ENCODE measurements at places on chromosomes 7 and 10.
A peak's percentile ranks its signal among the peaks of the same experiment; 100 is the strongest.

DNA sequence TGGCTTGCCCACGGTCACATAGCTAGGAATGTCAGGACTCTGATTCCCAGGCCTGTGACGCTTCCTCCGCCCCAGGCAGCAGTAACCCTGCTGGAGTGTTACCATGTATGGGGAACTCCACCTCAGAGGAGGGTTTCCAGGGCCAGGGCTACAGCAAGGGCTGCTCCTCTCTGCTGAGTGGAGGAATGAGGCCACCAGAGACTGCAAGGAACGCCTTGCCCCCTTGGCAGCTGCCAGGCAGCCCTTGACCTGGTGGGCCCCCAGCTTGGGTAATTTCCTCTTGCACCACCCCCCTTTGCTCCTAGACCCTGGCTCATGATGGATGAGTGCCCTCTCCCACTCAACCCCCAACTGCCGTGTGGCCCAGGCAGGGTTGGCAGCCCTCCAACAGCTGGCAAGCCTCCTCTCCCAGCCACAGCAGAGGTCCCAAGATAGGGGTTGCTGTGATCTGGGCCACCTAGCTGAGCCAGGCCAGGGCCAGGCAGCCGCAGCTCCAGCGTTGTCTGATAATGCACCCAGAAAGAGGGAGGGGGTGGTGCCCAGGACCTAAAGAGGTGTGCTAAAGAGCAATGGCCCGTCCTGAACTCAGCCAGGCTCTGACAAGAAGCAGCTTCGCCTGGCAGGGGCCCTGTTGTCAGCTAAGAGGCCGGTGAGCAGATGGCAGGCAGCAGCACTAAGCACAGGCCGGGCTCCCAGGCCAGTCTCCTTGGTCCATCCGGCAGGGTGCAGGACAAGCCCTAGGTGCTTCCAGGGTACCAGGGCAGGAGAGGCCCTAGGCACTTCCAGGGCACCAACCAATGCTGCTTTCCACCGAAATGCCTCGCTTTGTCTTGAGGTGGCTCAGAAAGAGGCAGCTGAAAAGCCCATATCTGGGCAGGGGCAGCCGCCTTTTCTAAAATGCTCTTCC is 35.4 kb downstream of the DRGX start:
- DNase-seq, result no peak

DNA sequence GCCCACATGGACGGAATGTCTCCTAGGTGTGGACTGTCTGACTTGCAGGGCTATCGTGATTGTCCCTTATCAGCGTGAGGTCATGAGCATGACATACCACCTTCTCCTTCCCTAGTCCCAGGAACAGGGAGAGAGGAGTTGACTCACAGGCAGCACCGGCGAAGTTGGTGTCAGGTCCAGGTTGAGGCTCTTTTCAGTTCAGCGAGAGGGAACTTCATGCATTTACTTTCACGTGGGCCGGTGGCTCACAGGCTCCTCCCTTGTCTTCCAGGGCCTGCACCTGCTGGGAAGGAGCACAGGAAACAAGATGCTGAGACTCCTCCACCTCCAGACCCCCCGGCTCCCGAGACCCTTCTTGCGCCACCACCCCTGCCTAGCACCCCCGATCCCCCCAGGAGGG is 46.1 kb downstream of the PROSER2 start:
- DNase-seq, result no peak

- DNase-seq, result no peak
Measured at GRCh38 chr7:10245406-10245805, 728.3 kb upstream of the PHF14 start.

GRCh38 chr7:98133621-98134303 is 27.1 kb downstream of the LMTK2 start:
- DNase-seq, result no peak

GRCh38 chr10:84783386-84783785 is 455.0 kb downstream of the CCSER2 start:
- no peak for DNase-seq

DNA sequence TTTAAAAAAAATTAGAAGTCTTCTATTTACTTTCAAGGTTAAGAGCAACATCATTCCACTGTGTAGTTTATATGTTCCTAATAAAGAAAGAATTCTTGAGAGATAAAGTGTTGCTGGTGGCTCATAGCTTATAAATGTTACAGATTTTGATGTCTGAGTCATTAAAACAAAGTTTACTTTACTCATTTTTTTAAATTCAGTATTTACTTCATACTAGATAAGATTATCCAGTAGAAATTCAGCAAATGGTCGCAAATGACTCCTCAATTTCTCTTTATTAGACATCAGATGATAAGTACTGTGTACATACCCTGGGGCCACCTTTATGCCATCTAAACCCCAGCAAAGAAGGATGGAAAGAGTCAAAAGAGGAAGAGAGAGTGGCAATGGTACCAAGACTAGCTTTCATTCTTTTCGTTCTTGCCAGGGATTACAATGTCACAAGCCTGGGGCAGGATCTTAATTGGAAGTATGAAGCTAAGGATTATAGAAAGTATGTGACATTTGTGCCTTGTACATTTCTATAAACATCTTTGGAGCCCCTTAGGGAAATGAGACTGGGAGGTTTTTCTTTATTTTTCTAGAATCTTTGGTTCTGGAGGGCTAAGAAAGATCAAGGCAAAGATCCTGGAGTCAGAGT is 206.1 kb downstream of the CHRM2 start:
- peak; percentile 43 for DNase-seq

DNA sequence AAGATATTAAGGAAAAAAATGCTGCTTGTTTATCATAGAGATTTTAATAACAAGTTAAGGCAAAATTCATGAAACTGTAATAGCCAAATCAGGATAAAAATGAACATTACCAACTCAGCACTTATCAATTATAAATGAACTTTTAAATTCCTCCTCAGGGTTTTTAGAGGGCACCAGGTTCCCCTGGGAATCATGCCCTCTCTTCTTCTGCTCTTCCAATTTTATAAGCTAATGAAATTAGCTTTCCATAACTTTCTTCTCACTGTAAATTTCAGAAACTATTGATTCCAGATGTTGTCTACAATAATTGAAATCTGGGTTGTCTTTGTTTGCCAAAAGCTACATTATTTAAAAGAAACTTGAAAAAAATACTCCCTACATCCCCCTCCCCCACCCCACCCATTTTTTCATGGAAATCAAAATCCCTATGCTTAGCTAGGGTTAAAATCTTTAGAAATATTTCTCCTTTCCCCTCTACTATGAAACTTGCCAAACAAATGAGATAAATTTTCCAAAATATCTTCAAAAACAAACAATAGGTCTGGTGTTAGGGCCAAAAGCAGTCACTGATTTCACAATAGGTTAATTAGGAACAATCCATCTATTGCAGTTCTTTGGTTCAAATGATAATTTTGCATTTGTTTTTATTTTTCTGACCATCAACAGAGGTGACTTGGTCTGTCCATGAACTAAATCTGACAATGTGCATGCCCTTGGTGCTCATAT is 187.7 kb downstream of the DOCK4 start:
- DNase-seq, result peak; percentile 11
